ENCODE measurements at places on chromosomes 13 and 19.
A peak's percentile ranks its signal among the peaks of the same experiment; 100 is the strongest.

GRCh38 chr13:25860862-25861261 is 191.0 kb downstream of the SHISA2 start:
- DNase-seq, result no peak

DNA sequence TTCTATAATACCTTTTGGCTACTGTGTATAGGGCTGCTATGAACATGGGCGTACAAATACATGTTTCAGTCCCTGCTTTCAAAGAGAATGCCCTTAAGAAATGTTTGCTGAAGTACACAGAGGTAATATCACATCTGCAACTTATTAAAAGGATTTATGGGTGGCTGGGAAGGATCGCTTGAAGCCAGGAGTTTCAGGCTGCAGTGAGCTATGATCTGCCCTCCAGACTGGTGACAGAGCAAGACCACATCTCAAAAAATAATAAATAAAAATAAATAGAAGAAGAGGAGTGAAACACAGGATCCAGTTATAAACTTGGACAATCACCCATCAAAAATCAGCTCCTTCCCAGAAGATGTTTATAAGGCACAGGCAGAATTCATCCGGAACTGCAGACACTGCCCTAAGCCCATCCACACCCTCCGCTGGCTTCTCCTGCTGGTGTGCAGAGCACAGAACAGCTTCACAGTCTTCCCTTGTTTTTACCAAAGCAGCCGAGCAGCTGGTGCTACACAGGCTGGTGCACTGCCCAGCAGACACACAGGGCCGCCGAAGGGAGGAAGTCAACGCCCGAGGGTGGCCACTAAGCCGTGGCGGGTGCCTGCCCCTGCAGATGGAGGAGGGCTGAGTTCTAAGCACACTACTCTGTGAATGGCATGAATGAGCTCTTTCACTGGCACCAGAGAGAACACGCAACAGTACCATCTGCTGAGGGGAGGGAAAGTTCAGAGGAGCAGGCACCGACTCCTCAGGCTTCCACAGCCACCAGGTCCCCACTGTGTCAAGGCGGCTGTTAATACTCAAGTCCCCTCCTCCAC is 44.0 kb downstream of the BRD4 start:
- no peak for DNase-seq

- no peak for DNase-seq
Observed at GRCh38 chr13:63773476-63773875, 2357.8 kb upstream of the PCDH20 start.

GRCh38 chr13:48594096-48594815 is 59.5 kb upstream of the CYSLTR2 start:
- DNase-seq, result no peak

- DNase-seq, result no peak
Observed at GRCh38 chr13:27194209-27194608, 22.6 kb upstream of the USP12 start.

- peak; percentile 2 for DNase-seq
Observed at GRCh38 chr13:104875038-104875754, 1660.3 kb downstream of the EFNB2 start.

DNA sequence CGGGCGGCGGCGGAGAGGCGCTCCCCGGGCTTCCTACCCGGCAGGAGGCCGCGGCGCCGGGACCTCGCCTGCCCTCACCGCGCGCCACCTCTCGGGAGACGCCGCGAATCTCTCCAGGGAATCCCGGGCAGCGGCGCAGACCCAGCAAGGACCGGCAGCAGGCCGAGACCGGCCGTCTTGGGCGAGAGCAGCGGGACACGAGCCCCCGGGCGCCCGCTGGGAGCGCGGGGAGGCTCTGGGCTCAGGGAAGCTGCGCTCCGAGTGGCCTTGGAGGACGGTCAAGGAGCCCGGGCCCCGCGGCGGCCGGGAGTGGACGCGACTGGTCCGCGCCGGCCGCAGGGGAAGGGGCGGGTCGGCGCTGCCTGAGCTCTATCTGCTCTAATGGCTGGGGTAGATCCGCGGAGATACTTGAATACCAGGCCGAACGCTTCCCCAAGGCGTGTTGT is 14.7 kb downstream of the CDX2 start:
- no peak for DNase-seq

DNA sequence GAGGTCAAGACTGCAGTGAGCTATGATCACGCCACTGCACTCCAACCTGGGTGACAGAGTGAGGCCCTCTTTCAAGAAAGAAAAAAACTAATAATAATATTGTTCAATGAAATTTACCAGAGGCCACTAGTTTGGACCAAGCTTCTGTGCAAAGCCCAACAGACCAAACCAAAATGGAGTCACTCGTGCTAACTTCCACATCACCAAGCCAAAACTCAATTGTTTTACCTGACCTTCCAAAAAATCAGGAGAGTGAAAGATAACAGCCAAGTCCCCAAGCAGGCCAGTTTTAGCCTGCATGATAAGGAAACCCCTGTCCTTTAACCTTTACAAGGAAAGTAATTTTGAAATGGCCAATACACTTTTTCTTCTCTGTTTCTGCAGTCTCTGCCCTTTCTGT is 20.0 kb downstream of the LYPD3 start:
- DNase-seq, result no peak

DNA sequence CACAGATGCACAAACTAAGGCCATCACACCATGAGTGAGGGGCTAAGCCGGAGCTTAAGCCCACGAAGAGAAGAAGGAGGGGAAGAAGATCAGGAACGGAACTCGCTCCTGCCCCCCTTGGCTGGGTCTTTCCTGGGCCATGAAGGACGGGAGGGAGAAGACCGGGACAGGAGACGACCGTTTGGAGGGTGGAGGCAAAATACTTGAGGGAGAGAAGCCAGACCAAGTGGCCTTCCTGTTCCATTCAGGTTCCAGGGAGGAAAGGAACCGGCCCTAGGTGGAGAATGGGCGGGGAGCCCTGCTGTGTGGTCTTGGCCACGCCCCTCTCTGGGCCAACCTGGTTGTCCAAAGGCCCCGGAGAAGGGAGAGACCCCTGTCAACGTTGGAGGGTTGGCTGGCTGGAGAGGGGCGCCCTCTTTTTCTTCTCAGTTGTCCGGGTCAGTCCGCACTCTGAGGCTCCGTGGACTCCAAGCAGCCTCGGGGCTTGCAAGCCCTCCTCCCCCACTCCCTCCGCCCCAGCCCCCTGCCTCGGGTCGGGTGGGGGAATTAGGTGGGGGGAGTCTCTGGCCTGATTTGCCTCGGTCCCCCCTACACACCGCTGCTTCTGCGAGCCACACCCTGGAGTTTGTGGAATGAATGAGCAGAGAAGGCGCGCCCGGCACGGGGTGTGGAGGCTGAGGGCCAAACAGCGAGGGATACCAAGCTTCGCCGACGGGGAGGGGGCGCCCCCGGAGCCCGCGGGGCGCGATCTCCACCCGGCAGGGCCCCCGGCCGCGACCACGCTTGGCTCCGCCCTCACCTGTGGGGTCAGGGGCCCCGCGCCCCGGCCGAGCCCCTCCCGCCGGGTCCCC is 757 bp downstream of the FBN3 start:
- DNase-seq, result no peak

- peak; percentile 25 for DNase-seq
Observed at GRCh38 chr19:12884926-12885748, 1.9 kb downstream of the KLF1 start.

GRCh38 chr13:45718063-45718462 is 15.9 kb downstream of the CBY2 start:
- no peak for DNase-seq
